ENCODE measurements at places on chromosomes 7 and 10.

- no peak for DNase-seq
Observed at GRCh38 chr10:106401161-106401560, 763.3 kb downstream of the SORCS1 start.

GRCh38 chr10:59311025-59311424 is 51.3 kb downstream of the FAM13C start:
- no peak for DNase-seq

GRCh38 chr7:2157473-2158279 is 75.1 kb downstream of the MAD1L1 start:
- peak; percentile 96 for DNase-seq

GRCh38 chr10:5862360-5862961 is 27.2 kb downstream of the ANKRD16 start:
- no peak for DNase-seq

DNA sequence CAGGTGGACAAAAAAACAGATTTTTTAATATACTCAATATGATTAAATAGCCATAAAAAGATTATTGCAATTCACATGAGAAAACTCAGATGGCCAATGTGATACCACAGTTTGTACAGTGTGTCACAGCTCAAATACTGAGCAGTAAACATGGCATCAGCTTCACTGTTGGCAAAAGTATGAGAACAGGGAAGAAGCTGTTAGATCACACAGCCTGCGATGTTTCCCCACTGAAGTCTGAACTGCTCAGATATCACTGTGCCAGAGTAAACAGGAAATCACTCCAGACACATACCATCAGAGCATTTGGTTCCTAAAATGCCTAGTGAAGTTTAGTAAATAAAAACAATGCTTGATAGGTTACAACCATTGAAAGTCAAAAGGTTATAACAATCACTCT is 347.8 kb downstream of the ETV1 start:
- DNase-seq: peak; percentile 63

DNA sequence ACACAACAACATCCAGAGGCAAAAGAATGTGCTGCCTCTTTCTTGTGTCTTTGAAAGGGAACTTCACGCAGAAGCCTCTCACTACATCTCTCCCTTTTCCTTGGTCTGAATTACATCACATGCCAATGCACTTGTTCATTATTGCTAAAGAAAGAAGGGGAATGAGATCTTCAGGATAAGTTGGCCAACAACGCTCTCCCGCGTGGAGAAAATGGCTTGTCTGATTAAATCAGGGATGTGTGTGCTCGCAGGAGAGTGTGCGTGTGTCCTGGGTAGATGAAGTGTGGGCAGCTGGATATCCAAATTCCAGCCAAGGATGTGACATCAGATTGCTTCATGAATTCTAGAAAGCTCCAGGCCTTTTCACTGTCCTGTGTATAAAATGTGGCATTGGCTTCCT is 541.6 kb upstream of the FZD8 start:
- no peak for DNase-seq

- peak; percentile 36 for DNase-seq
Observed at GRCh38 chr10:22319980-22320558, 830 bp upstream of the BMI1 start.

DNA sequence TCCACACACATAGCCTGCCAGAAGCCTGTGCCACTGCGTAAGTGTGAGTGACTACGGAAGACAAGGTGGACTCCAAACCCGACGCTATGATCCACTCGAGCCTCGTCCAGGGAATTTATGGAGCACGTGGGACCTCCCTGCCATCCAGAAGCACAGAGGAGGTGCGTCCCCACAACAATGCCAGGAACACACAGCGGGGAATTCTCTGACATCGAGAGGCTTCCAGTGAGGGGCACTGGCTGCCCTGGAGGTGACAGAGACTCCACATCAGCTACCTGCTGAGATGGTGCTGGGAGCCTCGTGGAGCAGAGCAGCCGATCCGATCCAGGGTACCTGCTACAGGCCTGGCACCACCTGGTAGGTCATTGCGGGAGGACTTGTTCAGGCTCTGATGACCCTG is 72.2 kb upstream of the INSIG1 start:
- DNase-seq: no peak

GRCh38 chr10:78407009-78407711 is 373.5 kb downstream of the RPS24 start:
- peak; percentile 55 for DNase-seq

GRCh38 chr7:142776206-142776844 is 5.6 kb downstream of the PRSS2 start:
- peak; percentile 88 for DNase-seq

DNA sequence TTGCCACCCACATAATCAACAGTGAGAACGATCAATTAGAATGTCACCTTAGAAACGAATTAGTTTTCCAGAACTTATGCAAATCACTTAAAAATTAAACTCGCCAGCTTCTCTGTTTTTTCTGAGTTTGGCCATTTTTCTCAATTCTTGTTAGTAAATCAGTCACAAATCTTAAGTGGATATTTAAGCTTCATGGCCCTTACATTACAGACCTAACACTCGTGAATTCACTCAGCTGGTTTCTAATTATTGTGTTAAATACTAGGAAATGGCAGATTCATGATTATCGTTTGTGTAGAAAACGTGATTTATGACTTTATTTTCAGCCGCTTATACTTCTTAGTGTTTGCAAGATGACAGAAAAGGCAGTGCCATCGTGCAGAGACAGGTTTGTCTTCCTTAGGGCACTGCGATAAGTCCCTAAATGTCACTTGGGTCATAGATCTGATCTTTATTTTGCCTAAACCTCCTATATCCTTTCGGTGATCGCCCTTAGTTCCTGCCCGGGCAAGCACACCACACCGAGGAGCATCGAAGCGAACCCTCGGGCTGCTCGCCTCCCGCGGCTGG is 587 bp upstream of the CELF2 start:
- no peak for DNase-seq

DNA sequence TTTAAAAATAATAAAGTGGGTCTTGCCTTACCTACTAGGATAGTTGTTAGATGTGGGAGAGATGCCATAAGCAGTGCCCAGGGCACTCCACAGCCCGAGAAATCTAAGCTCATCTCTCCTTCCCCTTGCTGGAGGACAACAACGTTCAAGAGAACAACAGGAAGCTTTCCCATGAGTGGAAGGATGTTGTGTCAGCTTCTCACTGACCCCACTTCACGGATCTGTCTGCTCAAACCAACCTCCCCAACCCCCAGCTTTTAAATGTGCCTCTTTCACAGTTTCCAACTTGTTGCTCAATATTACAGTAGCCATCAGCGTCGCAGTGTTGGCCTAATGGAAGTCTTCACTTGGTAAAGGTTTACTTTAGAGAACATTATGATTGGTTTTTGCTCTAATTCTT is 72.1 kb downstream of the PTPRE start:
- no peak for DNase-seq

DNA sequence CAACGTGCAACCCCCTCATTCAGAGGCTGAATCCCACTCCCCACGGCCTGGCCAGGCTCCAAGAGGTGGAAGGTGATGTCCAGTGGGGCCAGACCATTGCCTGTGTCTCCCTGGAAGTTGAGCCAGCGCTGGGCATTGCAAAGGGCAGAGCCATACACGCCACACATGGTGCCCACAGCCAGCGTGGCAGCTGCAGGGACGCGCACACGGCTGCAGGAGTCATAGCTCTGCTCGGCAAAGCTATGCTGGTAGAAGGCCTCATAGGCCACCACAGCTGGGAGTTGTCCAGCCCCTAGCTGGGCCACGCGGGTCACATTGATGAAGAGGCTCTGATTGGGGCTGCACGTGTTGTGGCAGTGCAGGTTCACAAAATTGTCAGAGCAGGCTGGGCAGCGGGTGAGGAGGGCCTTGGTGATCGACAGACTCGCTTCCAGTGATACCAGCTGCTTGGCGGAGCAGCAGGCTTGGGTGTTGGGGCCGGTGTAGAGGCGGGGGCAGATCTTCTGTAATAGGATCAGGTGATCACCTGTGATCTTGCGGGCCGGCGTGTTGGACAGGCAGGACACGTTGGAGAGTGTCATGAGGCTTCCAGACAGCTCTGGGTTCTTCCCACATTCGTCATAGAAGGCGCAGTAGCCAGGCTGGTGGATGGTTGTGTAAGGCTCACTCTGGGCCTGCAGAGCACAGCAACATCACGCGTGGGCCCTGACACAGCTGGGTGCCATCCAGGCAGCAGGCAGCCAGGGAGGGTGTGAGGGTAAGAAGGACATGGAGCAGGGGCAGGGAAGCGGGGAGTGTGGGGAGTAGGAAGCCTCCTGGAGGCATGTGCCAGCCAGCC is 1.2 kb downstream of the NPC1L1 start:
- no peak for DNase-seq

- DNase-seq: peak; percentile 37
Observed at GRCh38 chr7:50793120-50793946, 10.6 kb upstream of the GRB10 start.

- no peak for DNase-seq
Observed at GRCh38 chr10:28354511-28354910, 51.6 kb upstream of the MPP7 start.

DNA sequence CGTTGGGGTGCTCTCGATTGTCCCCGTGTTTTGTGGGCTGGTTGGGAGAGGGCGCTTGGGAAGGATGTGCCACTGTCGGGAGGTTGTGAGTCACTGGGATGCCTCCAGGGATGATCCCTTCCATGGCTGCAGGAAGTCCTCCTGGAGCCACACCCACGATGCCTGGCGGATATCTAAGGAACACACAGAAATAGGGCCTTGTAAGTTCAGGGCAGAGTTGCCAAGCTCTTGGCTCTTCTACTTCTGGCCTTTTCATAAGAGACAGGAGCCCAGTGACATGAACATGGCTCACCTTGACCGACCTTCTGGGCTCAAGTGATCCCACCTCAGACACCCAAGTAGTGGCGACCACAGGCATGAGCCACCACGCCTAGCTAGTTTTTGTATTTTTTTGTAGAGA is 47.6 kb downstream of the ZRANB1 start:
- DNase-seq: peak; percentile 37

- DNase-seq: no peak
Observed at GRCh38 chr7:5382281-5382892, 41.2 kb downstream of the TNRC18 start.

- DNase-seq: peak; percentile 57
Observed at GRCh38 chr10:97861924-97862323, 12.3 kb downstream of the GOLGA7B start.

- DNase-seq: no peak
Observed at GRCh38 chr10:546971-547590, 142.4 kb downstream of the DIP2C start.

- DNase-seq: no peak
Observed at GRCh38 chr10:79314761-79315601, 32.3 kb upstream of the PPIF start.

- DNase-seq: no peak
Observed at GRCh38 chr10:108913300-108913699, 1010.0 kb downstream of the XPNPEP1 start.

GRCh38 chr7:150586068-150586784 is 19.0 kb downstream of the GIMAP4 start:
- no peak for DNase-seq

GRCh38 chr7:69211739-69212138 is 386.5 kb upstream of the AUTS2 start:
- DNase-seq: no peak

DNA sequence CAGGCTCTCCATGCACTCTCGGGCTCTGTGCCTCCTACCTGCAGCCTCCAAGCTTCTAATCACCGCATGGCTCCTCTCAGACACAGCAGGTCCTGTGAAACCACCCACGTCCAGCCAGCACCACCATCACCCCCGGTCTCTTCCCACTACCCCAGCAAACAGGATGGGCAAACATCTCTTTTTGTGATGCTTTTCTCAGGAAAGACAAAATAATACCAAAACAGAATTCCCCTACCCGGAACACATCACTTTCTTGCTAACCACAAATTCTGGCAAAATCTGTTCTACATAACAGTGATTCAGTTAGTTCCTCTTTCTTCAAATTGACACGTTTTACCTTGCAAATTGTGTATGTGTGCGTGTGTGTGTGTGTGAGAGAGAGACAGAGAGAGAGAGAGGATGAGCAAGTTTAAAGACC is 6.5 kb downstream of the SNX8 start:
- no peak for DNase-seq

- DNase-seq: no peak
Observed at GRCh38 chr7:83882551-83882950, 233.6 kb upstream of the SEMA3E start.

DNA sequence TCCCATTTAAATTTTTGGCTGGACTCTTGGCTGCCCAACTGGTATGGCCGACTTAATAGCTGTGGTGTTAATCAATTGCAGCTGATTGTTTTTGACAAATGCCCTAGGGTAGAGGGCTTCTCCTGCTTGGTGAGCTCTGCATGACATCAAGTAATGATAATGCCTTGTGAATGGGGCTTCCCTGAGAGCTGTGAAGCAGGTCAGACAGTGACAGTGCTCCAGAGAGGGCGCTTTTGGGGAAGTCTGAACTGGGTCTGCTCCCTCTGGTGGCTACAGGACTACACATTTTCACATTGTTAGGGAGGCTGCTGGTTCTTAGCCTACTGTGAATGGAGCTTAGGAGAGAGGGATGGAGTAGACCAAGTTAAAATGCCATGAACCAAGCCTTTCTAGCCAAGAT is 98.8 kb downstream of the SDK1 start:
- peak; percentile 33 for DNase-seq

DNA sequence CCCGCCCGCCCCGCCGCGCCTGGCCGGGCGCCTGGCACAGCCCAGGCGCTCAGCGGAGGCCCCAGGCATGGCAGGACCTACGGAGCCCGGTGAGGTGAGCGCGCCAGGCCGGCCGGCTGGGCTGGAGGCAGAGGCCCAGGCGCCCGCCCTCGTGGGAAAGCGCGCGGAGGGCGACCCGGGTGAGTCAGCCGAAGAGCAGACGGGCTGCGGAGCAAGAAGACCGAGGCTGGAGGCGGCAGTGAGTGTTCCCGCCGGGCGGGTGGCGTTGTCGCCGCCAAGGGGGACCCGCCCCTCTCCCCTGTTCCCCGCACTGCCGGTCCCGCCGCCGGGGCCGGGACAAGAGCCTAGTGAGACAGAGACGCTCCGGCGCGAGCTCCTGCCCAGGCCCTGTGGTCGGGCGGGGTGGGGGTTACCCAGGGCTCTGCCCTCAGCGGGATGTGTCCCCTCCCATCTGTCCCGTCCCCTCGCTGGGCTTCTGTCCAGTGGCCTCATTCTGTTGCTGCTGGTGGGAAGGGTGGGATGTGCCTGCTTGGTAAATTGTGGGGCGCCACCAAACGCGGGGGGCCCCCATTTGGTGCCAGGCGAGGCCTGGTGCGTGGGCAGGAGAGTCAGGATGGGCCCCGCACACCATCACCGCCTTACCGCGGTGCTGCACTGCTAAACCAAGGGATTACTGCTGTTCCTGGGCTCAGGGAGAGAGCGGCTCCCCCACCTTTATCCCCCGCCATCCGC is 17.0 kb upstream of the NODAL start:
- no peak for DNase-seq

GRCh38 chr7:4076701-4077294 is 605.3 kb upstream of the FOXK1 start:
- no peak for DNase-seq

DNA sequence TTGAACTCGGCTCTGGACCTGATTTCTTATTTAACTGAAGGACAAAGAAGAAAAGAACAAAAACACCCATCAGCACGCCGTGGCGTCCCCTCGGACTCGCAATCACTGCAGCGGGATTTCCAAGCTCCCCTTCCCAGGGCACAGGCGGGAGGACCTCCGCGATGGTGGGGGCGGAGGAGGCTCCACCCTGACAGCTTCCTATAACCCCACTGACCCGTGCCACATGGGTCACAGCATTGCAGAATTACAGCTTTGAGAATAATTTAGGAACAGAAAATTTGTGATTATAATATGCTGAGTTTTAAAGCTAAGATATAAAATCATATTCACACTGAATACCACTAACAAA is 129.7 kb upstream of the SEC61G start:
- DNase-seq: no peak

Data from A172 (cell line).